Activated CD4-positive, alpha-beta T cell treated with anti-CD3 and anti-CD28 coated beads, Interleukin-2, amount 50 U/mL, for 1 hour (primary cell): ENCODE measurements at places on chromosomes 2 and 18.
A peak's percentile ranks its signal among the peaks of the same experiment; 100 is the strongest.

DNA sequence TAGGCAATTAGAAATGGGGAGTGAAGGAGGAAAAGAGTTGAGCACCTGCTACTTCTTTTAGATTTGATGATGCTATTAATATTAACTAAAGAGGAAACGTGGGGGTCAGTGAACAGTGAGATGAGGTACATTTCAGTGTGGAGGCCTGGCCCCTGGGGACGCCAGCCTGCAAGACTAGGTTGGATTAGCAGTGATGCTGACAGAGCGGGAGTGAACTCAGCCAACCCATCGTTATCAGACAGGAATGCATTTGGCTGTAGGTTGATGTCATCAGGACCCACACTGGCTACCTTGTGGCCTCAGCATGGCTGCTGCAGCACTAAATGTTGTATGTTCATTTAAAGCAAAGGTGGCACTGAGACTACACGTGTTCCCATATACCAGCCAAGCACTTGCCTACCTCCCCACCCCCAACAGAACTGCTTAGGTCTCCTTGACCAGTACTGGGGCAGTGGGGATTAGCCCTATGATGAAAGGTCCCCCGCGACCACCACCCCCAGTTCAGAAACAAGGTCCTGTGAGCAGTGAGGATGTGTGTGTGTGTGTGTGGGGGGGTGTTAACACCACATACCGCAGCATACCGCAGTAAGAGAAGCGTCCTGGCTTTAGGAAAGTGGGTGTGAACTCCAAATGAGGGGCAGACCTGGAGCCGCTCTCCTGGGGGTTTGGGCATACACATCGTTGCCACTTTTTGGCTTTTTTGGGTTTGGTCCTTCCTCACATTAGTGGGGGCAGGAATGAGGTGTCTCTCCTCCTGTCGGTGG is 26.0 kb downstream of the DGKD start:
- no peak for DNase-seq

DNA sequence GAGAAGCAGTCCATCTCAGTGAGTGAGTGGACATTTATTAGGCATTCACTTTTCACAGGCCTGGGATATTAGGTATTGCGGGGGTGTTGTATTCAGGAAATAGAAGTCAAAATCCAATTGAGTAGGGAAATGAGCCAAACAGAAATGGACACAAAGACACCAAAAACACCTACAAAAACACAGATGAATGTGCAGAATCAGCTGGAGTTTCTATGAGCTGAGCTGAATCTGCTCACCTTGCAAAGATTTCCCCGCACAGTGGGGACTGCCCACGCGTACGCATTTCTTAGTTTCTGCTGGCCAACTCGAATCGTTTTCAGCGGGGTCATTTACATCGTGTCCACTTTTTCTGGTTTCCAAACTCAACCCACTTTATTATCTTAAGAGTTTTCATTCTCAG is 160.0 kb downstream of the BCL2 start:
- DNase-seq: no peak

DNA sequence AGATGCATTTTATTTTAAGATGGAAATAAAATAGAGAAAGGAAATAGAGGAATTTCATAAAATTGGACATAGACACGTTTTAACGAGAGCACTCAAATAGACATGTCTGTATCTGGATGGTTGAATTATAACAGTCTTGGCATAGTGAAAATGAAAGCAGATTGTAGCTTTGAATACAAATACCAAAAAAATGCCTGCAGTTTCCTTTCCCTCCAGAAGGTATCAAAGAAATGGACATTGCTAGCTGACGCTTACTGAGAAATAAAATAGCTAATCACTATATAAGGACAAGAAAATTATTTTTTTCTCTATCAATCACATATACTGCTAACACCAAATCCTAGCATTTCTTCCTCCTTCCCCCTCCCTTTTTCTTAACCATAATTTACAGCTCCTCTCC is 11.4 kb upstream of the MAPRE2 start:
- DNase-seq: no peak

GRCh38 chr18:74265546-74266098 is 26.1 kb downstream of the CYB5A start:
- no peak for DNase-seq

- no peak for DNase-seq
Measured at GRCh38 chr2:42117923-42118753, 51.0 kb upstream of the EML4 start.

DNA sequence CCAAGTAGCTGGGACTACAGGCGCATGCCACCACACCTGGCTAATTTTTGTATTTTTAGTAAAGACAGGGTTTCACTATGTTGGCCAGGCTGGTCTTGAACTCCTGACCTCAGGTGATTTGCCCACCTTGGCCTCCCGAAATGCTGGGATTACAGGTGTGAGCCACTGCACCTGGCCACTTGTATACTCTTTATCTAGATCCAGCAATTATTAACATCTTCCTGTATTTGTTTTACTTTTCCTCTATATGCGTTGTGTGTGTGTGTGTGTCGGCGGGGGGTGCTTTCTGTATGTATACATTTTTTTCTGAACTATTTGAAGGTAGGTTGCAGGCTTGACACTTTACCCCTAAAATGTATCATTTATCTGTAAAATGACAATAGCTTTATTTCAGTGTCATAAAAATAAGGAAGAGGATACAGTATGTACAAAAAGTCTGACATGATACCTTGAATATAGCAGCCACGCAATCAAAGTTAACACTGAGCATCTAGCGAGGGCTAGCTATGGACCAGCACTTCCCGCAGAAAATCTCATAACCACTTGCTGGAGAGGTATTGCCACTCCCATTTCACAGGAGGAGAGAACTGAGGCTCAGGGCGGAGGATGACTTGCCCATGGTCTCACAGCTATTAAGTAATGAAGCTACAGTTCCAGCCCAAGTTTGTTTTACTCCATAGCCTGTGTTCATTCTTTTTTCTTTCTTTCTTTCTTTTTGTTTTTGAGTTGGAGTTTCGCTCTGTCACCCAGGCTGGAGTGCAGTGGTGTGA is 251.3 kb downstream of the MYCN start:
- DNase-seq: no peak

DNA sequence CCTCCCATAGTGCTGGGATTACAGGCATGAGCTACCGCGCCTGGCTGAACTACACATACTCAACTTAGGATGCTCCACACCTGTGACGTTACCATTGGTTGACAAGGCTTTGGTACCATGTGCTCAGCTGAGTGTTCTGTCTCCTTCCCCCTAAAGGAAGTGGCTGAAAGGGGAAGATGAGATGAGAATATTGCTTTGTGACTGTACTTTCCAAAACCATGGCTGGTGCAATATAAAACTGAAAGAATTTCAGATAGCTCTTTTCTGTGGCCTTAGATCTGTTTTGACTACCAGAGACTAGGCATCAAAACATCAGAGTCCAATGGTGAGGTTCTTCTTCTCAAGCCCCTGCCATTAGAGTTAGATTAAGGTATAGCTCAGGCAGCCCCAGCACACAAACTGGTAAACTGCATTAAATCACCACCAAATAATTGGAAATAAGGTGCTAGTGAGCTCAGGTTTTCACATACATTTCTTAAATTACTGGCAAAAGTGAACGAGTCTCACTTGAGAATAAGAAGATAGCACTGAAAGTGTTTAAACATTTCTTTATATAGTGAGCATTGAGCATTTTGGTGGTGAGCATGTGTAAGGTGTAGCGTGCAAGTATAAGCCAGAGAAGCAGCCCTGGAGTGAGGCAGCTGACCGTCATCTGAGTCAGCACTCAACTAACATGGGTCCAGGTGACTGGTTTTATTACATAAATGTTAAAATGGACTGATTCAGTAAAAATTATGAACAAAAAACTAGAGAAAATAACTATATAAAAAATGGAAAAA is 113.5 kb upstream of the FZD5 start:
- no peak for DNase-seq

GRCh38 chr2:47346638-47347037 is 56.3 kb upstream of the MSH2 start:
- no peak for DNase-seq

DNA sequence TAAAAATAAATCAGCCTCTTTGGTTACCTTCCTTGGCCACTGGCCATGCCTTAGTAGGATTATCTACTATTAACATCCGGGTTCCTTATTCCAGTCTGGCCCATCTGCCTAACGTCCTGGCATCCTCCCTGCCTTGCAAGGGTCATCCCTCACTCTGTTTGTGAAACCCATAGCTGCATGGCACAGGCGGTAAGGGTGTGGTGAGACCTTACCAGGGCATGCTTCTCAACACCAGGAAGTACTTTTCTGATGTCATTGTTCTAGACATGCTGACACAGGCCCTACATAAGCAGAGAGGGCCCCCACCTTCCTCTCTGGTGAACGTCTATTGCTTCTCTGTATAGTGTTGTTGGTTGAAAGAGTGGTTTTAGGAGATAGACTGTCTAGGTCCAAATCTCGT is 296.8 kb upstream of the SPRED2 start:
- DNase-seq: no peak

- peak; percentile 48 for DNase-seq
Measured at GRCh38 chr18:62982600-62983251, 267.4 kb downstream of the PHLPP1 start.

DNA sequence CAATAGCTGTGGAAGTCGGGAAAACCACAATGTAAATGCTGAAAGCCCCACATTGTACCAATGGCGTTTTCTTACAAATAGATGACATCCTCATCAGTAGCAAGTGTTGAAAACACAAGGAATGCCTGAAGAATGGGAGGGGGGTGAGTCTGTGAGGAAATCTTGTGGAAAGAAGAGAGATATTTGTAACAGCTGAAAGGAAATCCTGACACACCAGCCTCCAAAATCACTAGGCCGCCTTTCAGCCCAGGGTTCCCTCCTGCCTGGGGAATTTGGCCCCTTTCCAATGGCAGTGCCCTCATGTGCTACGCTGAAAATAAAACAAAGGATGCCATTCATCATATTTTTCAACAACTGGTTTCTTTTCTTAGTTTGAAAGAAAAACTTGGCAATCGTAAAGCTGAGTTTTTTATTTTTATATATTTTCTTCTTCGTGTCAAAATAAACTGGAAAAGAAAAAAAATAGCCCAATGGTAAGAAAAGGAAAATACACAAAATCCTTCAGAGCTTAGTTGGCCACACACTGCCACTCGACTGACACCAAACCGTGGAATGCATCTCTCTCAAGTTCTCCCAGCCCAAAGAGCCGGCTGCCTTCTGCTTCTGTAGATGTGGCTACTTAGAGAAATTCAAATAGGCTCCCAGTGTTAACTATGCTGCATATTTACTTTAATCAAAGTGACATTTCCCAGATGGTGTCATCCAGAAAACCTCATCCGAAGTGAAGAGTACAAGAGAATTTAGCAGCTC is 52.0 kb downstream of the FTCDNL1 start:
- DNase-seq: no peak

GRCh38 chr2:116511426-116511825 is 1303.1 kb upstream of the DDX18 start:
- no peak for DNase-seq

- DNase-seq: no peak
Measured at GRCh38 chr18:45399643-45400042, 215.6 kb upstream of the SLC14A2 start.

- no peak for DNase-seq
Measured at GRCh38 chr2:230873661-230874401, 9.1 kb downstream of the ITM2C start.

GRCh38 chr18:23885750-23886149 is 128.8 kb upstream of the TTC39C start:
- no peak for DNase-seq

DNA sequence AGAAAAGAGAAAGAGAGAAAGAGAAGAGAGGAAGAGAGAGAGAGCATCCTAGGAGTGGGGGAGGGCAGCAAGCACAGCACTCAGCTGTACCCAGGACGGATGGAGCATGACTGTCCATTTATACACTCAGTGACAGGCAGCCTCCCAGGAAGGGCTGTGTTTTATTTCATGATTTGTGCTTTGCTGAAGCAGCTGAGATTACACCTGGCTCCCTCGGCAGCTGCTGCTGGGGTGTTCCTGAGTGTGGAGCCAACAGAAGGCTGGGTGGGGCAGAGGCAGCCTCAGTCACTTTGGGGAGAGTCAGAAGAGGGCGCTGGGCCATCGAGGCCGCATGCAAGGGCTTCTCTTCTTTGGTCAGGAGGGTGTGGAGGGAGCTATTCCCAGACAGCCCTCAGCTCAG is 47.8 kb upstream of the TEX51 start:
- no peak for DNase-seq

- DNase-seq: peak; percentile 14
Measured at GRCh38 chr2:100588071-100588786, 25.4 kb downstream of the PDCL3 start.

GRCh38 chr2:174121175-174121574 is 127.2 kb downstream of the OLA1 start:
- no peak for DNase-seq

DNA sequence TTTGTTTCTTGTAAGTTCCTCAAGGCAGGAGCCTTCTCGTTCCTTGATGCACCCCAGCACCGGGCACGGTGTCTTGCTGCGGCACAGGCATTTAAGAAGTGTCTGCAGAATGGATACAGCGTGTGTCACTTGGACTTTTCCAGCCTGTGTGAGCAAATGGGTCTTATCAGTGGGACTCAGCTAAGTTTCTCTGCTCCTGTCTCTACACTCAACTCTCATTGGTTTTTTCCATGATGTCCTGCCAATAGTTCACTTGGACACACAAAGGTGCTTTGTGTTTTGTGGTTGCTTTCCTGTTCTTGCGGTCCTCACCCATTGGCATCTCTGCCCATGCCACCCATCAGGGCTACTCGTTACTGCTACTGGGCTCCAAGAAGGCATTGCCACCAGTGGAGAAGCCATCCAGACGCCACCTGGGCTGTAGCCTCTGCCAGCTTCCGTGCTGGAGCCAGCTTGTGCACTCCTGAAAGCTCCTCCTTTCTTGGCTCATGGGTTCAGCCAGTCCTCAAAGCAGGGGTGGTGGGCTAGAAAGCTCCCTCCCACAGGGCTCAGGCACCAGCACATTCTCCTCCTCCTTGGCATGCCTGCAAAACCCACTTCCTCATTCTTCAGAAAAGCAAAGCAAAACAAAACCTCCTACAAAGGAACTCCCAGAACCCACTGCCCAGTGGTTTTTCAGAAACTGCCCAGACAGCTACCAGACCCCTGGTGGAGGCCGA is 41.4 kb downstream of the IL1R2 start:
- no peak for DNase-seq

- DNase-seq: no peak
Measured at GRCh38 chr2:8754106-8754776, 72.4 kb downstream of the ID2 start.
